CD4-positive, alpha-beta memory T cell (primary cell): ENCODE measurements at places on chromosomes 2 and 18.
A peak's percentile ranks its signal among the peaks of the same experiment; 100 is the strongest.

GRCh38 chr2:46062637-46063412 lies 234.4 kb upstream of the EPAS1 start:
- DNase-seq, result peak; percentile 64

GRCh38 chr18:42780171-42780570 lies 335.3 kb downstream of the RIT2 start:
- no peak for DNase-seq

DNA sequence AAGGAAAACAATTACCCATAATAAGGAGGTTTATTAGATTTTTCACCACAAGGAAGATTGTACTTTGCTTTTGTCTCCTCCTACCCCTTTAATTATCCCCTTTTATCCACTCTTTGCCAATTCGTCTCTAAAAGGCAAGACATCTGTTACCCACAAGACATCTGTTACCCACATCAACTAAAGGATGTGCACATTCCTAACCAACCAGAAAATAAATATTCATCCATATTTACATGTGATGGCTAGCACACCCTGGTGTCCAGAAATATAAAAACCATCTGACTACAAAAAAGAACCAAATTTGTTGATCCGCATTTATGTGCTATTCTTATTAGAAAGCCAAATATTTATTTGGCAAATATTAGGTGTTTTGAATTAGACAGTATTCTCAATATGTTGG lies 35.7 kb downstream of the ACVR1C start:
- DNase-seq, result peak; percentile 17

DNA sequence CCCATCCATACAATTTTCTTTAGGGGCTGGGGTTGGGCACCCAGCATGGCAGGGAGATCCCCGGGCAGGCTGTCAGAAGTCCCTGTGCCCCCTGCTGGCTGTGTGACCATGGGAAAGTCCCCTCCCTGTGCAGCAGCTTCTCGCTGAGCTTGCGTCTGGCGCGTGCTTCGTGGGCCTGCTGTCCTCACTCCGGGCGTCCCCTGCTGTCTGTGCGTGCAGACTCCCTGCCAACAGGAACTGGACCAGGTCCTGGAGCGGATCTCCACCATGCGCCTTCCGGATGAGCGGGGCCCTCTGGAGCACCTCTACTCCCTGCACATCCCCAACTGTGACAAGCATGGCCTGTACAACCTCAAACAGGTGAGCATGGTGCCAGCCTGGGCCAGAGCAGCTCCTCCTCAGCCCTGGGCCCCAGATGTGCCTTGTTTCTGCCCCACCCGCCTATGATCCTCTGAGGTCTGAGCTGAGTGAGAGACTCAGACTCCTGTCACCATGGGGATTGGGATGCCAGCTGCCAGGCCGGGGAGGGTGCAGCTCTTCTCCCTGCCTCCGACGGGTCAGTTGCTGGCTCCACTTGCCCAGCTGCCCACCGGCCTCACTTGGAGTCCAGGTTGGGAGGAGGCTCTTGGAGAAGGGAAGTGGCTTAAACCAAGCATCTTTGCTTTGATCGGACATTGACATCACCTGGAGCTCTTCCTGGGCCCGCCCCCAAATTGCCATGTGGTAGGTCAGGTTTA lies 28.6 kb downstream of the IGFBP2 start:
- no peak for DNase-seq

DNA sequence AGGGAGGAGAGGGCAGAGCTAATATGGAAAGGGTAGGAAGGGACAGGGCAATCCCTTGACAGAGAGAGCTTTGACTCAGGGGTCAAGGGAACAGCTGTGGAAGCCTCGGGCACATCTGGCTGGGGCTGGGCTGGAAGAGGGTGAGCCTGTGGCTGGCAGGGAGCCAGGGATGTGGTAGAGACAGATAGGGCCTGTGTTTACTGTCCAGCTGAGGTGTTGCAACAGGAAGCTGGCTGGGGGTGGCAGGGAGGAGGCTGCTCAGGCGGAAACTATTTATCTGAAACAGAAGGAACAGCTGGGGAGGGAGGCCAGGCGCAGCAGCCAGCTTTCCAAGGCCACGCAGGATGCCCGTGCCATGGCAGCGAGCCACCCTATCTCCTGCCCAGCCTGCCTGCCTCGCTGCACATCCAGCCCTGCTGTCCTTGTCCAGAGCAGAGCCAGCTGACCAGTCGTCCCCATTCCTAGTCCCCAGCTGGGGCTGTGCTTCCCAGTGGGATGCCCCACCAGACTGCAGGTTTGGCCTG lies 264.7 kb downstream of the CYP26B1 start:
- no peak for DNase-seq

GRCh38 chr2:223786236-223786635 lies 51.1 kb downstream of the AP1S3 start:
- DNase-seq, result no peak

DNA sequence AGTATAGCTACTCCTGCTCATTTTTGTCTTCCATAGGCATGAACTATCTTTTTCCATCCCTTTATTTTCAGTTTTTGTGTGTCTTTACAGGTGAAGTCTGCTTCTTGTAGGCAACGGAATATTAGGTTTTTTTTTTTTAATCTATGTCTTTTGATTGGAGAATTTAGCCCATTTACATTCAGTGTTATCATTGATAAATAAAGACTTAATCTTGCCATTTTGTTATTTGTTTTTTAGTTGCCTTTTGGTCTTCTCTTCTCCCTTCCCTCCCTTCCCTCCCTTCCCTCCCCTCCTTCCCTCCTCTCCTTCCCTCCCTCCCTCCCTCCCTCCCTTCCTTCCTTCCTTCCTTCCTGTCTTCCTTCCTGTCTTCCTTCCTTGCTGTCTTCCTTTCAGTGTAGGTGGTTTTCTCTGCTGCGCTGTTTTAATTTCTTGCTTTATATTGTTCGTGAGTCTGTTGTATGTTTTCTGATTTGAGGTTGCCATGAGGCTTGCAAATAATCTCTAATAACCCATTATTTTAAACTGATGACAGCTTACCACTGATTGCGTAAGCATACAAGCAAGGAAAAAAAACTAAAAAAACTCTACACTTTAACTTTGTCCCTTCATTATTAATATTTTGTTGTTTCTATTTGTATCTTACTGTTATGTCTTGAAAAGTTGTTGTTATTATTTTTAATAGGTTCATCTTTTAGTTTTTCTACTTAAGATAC lies 353.8 kb downstream of the PARD3B start:
- DNase-seq, result no peak

DNA sequence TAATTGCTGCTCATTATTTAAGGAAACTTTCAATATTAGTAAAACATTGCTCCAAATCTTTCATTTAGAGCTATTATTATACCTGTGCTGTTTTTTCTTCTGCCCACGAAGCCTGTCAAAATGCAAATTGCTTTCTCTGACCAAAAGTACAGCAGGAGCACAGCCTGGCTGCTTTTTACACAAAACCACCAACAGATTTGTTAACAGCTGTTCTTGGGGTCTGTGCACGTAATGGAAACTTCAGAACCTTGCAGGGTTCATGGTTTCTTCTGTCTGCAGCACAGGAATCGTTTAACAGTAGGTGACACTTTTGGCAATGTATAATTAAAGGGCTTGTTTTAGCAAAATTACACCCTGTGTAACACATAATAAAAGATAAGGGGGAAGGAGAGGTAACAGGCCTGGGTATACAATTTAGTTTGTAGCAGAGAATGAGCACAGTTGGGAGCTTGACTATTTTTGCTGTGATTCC lies 447.3 kb downstream of the KCNJ3 start:
- no peak for DNase-seq

- DNase-seq, result no peak
Measured at GRCh38 chr2:157082950-157083349, 174.6 kb upstream of the GALNT5 start.

DNA sequence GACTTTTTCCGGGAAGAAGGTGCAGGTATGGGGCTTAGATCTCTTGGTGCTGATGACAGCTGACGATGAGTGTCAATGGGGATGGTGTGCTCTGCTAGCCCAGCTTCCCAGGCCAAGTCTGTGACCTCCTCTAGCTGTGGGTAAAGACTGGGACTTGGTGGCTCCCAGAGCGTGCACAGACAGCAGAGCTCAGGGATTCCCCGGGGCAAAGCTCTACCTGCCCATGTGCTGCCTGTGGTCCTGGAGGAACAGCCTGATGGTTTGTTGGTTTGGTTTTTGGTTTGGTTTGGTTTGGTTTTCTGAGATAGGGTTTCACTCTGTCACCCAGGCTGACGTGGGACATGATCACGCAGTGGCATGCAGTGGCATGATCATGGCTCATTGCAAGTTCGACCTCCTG lies 19.2 kb downstream of the ATP6V1B1 start:
- DNase-seq, result no peak

DNA sequence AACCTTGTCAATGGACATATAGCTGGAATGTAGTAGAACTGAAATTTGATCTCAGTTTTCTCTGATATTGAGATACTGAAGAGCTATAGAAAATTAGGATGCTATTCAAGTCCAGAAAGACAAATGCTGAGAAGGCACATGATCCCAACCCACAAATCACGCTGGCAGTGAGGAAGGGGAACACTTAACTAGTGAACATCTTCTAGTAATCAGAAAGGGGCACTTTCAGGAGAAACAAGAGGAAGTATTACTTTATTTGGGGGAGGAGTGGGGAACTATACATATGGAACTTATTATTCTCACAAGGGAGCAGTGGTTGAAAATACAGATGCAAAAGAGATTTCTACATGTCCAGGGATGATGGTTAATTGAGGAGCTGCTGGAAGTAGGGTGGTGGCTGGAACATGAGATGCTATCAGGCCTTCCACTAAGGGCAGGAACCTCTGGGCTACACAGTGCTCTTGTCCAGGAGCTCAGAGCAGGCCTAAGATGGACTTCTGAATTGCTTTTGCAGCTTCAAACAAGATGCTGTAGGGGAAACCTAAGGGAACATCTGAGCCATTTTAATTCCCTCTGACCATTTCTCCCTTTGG lies 79.3 kb downstream of the TGFA start:
- DNase-seq, result no peak

GRCh38 chr2:190342611-190343010 lies 778 bp upstream of the INPP1 start:
- DNase-seq, result no peak

- DNase-seq, result no peak
Measured at GRCh38 chr2:187075199-187075635, 226.2 kb upstream of the ZSWIM2 start.

DNA sequence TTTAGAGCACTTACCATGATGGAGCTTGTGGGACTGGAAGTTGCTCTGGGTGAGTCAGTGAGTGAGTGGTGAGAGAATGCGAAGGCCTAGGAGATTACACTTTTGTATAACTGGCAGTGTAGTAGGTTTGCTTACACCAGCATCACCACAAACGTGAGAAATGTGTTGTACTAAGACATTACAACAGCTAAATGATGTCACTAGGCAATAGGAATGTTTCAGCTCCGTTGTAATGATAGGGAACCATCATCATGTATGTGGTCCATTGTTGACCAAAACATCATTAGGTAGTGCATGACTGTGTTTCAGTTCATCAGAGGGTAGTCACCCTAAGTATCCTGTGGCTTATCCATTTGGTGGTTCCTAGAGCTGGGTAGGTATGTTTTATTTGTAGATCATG lies 11.9 kb downstream of the ZNF407 start:
- no peak for DNase-seq

DNA sequence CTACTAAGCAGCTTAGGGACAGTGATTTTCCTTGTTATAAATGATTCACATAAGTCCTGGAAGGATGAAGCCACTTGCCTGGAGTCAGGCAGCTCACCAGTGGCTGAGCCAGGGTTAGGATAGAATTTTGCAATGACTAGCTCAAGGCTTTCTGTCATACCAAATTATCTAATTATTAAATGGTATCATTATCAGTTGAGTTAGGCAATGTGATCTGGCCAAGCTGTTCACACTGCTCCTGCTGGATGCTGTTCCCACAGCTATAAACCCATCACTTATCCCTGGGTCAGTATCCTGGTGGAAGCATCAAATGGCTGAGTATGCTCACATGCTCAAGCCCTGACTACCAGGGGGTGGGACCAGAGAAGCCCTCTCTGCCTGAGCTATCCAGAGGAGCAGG lies 235.2 kb downstream of the MTX2 start:
- no peak for DNase-seq

DNA sequence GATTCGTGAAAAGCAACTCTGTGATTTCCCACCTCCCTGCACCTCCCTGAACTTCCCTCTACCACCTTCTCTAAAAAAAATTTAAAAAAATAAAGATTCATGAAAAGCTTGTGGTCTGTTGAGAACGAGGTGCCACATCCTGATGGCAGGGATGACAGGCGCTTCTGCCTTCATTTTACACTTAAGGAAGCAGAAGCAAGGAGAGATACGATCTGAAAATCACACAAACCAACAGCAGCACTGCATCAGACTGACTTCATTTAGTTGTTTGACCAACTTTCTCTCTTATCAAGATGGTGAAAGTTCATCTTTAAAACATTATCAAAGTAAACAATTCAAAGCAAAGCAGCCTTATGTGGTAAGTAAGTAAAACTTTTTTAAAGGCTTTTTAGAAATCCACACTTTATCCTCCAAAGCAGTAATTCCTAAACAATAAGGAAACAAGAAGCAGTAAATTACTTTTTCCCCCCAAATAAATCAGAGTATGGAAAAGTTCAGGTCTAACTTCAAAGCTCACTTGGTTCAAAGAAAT lies 15.5 kb downstream of the WDFY1 start:
- peak; percentile 77 for DNase-seq

- DNase-seq, result peak; percentile 26
Measured at GRCh38 chr18:63158676-63159291, 160.8 kb downstream of the BCL2 start.

- no peak for DNase-seq
Measured at GRCh38 chr2:25293145-25293544, 48.6 kb downstream of the DNMT3A start.

DNA sequence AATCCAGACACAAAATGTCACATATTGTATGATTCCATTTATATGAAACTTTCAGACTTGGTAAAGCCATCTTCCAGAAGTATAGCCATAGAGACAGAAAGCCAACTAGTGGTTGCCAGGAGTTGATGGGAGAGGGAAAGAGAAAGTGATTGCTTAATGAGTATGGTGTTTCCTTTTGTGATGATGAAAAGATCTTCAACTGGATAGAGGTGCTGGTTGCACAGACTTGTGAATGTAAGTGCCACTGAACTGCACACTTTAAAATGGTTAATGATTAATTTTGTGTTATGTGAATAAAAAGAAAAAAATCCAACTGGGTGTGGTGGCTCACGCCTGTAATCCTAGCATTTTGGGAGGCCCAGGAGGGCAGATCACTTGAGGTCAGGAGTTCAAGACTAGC lies 135.3 kb upstream of the SLC1A4 start:
- no peak for DNase-seq

DNA sequence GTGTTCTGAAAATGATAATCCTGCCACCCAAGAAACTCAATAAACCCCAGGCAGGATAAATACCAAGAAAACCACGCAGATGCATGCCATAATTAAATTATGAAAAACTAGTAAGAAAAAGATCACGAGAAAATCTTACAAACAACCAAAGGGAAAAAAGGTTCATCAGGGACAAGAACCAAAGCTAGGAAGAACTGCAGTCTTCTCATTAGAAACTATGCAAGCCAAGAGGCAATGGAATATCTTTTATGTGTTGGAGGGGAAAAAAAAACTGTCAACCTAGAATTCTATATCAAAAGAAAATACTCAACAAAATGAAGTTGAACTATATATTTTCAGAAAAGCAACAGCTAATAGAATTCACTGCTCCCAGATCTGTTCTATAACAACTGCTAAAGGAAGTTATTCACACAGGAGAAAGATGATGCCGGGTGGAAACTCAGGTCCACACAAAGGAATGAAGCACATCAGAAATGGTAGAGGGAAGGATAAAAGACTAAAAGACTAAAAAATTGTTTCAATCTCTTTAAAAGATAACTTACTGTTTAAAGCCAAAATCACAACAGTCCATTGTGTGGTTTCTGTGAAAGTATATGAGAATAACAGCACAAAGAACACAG lies 55.0 kb downstream of the NDUFA10 start:
- DNase-seq, result no peak
